ENCODE measurements at places on chromosomes 16 and 17.
A peak's percentile ranks its signal among the peaks of the same experiment; 100 is the strongest.

DNA sequence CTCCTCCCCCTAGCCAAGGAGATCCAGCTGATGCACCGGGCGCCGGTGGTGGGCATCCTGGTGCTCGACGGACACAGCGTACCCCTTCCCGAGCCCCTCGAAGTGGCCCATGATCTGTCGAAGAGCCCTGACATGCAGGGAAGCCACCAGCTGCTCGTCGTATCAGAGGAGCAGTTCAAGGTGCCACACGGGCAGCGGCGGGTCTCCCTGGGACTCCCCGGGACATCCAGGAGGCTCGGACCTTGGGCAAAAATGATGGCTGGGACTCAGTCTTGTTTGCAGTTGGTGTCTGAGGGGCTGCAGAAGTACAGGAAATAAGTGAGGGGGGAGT is 15.8 kb upstream of the MYO15B start:
- DNase-seq = no peak

GRCh38 chr17:43438626-43439025 is 39.8 kb downstream of the ARL4D start:
- no peak for DNase-seq

GRCh38 chr17:48543854-48544348 is 1.0 kb downstream of the HOXB2 start:
- DNase-seq = peak; percentile 72

- no peak for DNase-seq
These were observed 3.5 kb upstream of the YPEL2 start for GRCh38 chr17:59327981-59328290.
